ENCODE measurements at places on chromosomes 6 and 20.

DNA sequence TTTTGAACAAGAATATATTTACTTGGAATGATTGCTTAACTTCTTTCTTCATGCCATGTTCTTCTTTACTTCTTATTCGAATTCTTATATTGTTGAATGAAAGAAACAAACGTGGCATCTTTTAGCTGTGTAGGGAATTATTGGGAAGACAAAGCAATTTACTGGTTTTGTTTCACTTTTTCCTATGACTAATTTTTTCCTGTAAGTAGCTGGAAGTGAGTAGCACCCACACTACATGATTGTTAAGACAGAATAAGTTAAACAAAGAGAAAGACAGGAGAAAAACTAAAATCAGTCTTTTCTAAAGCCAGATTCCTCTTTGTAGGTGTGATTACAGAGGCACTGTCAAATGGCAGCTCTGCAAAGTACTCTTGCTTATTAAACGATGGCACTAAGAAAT, 593.4 kb downstream of the EYS start:
- no peak for DNase-seq

DNA sequence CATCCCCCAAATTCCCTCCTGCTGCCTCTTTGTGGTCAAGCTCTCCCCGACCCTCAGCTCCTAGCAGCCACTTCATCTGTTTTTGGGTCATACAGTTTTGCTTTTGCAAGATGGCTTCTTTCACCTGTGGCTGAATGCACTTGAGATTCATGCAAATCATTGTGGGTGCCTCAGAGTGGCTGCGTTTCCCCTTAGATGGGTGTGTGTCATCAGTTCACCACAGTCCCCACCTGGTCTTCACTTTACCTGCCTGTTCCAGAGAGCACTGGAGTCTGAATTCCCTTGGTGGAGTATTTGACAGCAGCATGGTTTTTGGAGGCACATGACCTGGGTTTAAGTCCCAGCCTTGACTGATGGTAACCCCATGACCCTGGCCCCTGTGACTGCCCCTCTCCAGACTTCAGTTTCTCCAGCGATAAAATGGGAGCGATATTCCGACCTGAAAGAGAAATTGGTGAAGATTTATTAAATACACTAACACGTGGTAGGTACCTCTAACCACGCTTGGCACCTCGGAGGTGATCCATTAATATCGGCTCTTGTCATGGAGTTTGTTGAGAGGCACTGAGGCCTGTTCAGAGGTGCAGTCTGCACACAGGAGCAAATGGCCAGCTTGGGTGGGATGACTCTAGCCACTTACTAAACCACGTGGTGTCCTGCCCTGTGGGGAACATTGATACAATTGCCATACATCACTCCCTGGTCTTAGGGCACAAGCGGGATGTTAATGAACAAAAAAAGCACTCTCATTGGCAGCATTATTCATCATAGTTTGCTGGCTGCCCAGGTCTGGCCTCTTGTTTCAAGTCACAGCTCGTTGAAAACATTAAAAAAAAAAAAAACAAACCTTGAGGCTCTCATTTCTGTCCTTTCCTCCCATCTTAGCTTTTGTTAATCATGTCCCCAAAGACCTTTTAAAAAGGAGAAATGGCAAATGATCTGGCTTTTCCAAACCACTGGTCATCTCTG, 167.2 kb upstream of the KCNG1 start:
- DNase-seq = no peak

DNA sequence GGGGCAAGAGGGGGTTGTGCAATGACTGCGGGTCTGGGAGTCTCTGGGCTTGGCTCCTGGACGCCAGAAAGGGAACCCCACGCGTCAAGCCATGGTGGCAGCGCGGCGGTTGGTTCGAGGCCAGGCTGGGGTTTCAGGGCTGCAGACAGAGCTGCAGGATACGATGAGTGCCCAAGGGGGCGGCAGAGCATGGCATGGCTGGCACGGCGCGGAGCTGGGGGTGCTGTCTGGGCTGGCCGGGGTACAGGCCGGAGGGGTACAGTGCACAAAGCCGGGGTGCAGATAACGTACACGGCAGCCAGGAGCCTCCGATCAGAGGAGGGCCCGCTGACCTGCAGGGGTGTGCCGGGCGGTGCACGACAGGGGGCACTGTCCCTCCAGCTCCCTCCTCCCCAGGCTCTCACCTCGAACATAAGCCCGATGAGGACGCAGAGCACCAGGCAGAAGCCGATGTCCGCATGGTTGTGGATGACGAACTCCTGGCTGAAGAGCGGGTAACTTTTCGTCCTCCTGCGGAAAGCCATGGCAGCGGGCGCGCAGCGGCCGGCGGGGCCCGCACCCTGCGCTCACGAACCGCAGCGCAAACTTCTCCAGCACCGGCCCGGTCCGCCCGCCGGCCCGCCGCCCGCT, 353 bp downstream of the TRAM2 start:
- DNase-seq = no peak

DNA sequence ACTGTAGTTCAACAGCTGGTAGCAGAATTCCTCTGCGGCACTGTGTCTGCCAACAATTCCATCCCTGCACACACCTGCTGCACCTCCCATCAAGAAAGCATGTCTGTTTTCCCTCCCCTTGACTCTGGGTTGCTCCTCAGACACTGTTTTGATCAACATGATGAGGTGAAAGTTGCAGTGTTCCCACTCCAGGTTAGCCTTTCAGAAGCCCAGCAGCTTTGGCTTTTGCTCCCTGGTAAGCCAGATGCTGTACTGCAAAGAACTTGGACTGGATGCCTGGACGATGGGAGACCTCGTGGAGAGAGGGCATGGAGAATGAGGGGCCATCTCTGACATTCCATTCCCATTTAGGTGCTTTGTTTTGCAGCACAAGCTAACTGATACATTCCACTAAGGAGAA, 79.1 kb upstream of the MAFB start:
- DNase-seq = no peak

GRCh38 chr6:133947302-133947900, 5.6 kb upstream of the TBPL1 start:
- DNase-seq = no peak

GRCh38 chr20:54131675-54132611, 41.8 kb downstream of the CYP24A1 start:
- no peak for DNase-seq

GRCh38 chr6:132934496-132934895, 120.1 kb downstream of the RPS12 start:
- DNase-seq = no peak

DNA sequence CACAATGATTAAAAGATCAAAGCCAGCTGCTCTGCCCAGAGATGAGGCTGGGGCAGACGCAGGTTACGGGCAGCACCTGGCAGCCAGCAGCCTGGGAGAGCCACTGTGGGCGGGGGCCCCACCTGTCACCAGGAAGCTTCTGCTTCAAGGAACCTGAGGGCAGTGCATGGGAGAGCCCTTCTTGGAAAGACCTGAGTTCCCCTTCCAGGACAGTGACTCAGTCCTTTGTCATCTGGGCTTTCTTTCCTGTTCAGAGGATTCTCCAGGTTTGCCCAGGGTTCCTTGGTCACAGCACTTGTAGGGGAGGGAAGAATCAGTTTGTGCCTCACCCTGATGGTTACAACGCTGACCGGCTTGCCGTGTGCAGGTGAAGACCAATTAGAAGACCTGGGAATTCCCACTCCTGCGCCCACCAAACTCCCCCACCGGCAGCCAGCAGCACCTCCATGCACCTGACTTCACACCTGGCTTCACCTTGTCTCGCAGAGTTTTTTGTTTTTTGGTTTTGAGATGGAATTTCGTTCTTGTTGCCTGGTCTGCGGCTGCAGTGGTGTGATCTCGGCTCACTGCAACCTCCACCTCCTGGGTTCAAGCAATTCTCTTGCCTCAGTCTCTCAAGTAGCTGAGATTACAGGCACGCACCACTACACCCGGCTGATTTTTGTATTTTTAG, 2.0 kb downstream of the ZBP1 start:
- no peak for DNase-seq

- no peak for DNase-seq
Observed at GRCh38 chr6:82908661-82909060, 157.0 kb downstream of the UBE3D start.

DNA sequence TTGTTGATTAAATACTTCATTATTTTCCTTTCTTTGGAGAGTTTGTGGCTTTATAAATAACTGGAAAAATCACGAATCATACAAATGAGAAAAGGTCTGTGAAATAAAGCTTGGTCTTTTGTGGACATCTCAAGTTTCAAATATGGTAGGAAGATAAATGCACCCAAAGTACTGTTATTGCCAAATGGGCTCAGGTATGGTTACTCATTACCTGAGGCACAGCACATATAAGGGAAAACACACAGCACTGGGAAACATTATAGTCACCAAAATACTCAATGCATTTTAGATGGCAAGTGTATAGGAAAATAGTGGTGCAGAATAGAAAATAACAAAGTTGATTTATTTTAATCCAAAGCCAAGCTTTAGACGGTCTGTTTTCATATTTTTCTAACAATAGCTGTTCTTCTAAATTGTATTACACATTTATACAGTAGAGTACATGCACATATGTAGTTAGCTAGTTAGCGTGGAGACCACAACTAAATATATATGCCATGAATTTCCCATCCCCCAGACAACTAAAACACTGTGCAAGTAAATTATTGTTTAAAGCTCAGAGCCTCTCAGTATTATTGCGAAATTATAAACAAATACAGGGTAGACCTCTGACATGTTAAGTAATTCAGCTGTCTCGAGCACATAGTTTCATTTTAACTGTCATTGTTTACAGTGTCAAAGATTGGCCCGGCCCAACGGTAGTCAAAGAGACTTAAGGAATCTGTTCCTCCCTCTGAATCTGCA, 336.0 kb downstream of the SYNE1 start:
- DNase-seq = no peak

DNA sequence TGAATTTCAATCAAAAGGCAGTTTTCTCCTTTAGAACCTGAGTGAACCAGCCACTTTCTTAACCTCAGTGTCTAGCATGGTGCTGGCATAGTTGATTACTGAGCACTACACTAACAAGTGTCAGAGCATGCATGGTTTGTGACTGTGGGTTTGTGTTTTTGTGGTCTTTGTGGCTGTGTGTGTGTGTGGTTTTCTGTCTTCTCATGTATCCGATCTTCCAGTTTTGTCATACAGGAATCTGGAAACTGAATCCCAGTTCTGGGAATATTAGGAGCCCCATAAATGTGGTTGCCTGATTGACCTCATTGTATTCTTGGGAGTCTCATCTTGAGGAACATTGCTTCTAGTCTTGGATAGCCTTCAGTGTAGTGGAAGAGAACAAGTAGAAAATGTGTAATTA, 73.7 kb downstream of the ESR1 start:
- DNase-seq = no peak

- DNase-seq = no peak
Observed at GRCh38 chr6:152952045-152952444, 30.8 kb downstream of the FBXO5 start.
